ENCODE measurements at places on chromosomes 4 and X.
A peak's percentile ranks its signal among the peaks of the same experiment; 100 is the strongest.

DNA sequence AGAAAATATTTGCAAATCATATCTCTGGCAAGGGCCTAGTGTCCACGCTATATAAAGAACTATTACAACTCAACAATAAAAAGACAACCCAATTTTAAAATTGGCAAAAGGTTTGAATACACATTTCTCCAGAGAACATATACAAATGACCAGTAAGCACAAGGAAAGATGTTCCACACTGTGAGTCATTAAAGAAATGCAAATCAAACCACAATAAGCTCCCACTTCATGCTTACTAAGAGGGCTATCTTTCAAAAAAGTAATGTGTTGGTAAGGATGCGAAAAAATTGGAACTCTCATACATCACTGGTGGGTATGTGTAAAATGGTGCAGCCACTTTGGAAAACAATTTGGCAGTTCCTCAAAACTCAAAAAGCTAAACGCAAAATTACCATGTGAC lies 884.0 kb upstream of the INTU start:
- DNase-seq = no peak

DNA sequence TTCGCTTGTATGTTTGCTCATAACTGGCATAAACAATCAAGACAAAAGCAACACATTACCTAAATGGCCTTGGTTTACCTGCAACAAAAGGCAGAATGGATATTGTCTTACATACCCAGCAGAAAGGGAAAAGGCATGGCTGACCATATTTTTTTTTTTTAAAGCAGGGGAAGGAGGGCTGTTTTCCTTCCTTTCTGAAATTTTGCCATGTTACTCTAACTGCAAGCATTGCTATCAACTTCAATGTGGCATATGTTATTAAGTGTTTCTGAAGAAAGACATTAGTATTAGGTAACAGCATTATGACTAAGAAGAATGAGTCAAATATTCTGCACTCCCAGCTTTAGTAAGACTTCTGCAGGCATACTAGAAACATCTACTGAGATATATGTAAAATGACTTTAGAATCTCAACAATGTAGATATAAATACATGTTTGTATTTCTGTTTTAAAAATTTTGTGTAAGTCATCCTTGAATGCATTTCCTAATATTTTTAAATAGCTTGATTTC lies 512.6 kb upstream of the FAM241A start:
- peak; percentile 93 for DNase-seq

DNA sequence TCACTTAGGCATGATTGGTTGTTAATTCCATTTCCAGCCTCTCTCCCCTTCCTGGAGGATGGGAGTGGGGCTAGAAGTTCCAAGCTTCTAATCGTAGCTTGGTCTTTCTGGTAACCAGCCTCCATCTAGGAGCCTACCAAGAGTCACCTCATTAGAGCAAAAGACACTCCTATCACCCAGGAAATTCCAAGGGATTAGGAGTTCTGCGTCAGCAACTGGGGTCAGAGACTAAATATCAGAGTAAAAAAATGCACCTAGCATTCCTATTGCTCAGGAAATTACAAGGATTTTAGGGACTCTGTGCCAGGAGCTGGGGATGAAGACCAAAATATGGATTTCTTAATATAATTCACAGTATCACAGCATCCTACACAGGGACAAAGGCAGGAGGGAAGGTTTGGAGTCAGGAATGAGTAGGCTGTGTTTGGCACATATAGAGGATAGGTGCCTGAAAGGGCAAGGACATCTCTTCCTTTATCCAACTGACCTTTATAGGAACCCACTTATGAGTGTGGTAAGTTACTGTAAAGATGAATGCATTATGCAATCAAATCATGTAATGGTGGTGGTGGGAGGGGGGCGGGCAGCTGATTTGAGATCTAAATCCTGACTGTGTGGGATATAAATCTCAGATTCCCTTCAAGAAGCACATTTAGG lies 30.5 kb upstream of the LIMCH1 start:
- DNase-seq = no peak

GRCh38 chr4:98150092-98150761 lies 7.0 kb upstream of the STPG2 start:
- DNase-seq = peak; percentile 39

- DNase-seq = no peak
These were observed 77.6 kb downstream of the COX18 start for GRCh38 chr4:72991873-72992272.

DNA sequence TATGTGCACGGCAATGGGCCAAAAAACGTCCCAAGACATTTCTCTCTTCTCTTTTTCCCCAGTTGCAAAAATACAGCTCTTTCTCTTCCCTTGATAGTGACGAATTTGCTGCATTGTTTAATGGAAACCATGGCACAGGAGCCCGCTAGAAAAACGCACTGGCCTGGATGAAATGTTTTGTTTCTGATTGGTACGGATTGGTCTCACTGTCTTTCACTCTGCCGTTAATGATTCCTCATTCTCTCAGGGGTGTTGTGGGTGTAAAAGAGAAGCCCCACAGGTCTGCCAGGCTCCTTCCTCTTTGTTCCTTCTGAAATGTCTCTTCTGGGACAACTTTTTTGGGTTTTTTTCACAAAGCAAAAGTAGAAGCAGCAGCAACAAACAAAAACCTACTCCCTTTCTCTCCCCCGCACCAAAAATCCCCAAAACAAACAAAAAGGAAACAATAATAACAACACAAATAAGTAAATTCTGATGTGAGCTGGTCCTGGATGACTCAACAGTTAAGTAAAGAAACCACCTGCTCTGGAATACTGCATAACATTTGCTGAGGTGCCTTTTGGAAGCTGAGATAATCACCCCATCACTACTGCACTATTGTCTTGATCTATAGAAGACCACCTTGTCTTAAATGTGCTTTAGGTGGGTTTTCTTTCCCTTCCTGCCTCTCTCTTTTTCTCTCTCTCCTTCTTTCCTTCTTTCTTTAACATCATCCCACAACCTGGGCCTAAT lies 89.8 kb downstream of the PLAC1 start:
- no peak for DNase-seq

DNA sequence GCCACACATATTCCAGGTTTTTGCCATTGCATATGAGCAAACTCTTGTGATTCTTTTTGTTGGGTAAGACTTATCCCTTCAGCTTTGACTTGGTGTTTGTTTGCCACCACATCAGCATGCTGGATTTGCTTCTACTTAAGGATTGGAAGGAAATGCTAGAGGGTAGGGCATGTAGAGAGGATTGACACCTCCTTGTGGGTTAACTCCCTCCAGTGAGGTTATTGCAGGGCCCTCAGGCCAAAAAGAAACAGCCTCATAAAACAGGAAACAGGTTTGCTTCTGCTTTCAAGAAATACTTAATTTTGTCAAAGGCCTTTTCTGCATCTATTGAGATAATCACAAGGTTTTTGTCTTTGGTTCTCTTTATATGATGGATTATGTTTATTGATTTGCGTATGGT lies 15.2 kb upstream of the INPP4B start:
- DNase-seq = no peak

- peak; percentile 73 for DNase-seq
These were observed at the start of gene IGSF1 for GRCh38 chrX:131288738-131289511. Gene IGSF1 (minus strand): TSS chrX:131289306. CDS start chrX:131286674, 2,632 bp downstream.

GRCh38 chrX:30951003-30951402 lies 61.9 kb upstream of the TAB3 start:
- DNase-seq = no peak

- no peak for DNase-seq
These were observed 24.3 kb downstream of the SH3BP2 start for GRCh38 chr4:2817137-2817536.

DNA sequence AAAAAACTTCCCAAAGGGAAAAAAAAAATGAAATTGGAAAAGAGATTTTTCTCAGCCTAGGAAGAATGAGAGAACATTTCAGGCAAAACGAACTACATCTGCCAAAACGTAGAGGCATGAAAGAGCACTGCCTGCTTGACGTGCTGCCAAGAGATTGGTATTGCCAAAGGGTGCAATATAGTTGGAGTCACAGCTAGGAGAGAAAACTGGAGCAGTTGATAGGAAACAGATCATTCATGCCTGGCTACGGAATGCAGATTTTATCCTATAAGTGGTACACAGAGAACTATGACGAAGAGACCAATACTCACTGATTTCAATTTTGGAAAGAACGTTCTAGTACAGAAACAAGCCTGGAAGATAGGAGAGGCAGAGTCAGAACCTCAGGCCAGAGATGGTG lies 68.4 kb upstream of the IQCM start:
- peak; percentile 12 for DNase-seq

DNA sequence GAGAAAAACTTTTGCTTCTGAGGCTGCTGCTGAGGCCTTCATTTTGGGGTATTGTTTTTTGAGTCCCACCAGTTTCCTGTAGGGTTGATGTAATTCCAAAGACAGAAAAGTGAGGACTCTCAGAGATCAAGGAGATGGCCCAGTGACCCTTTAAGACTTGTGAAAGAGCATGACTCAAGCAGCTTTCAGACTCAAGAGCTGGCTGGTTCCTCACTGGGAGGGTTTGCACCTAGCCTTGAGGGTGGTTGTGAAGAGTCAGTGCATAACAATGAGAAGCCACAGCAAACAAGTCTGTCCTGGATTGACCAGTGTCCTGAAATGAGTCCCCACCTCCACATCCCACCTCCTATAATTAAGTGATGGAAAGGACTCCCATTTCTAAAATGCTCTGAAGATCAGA lies 89.2 kb downstream of the NHS start:
- no peak for DNase-seq

DNA sequence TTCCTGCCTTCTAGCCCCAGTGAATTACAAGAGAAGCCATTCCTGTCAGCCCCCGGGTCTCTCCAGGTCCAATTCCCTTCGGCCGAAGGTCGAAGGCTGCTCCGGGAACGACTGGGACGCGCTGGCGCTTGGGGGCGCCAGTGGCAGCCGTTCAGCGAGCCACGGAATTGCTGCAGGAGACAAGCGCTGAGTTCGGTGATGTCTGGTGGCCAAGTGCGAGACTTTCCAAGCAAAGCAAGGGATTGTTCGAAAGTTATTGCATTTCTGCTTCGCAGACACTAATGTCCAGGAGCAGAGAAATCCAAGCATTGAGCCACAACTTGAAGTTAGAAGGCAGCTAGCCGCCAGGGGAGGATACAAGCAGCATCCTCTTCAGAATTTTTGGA lies 1.1 kb upstream of the DKK2 start:
- peak; percentile 85 for DNase-seq

- no peak for DNase-seq
These were observed 9.3 kb upstream of the ADH1C start for GRCh38 chr4:99361899-99362275.

DNA sequence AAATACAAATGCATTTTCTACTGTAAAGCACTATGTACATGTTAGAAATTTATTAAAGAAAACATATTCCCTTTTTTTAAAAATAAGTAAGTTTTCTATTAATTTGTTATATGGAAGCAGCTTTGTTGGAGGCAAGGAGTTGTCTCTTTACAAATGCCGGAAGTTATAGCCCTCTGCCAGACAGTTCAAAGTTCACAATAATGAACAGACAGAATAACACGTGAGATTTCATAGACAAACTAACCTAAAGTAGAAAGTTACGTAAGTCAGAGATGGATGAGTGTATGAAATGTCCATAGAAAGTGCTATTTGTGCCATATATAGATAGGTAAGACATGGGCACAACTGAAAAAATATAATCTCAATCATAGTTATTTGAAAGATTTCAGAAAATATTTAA lies 43.9 kb upstream of the NEIL3 start:
- no peak for DNase-seq

GRCh38 chrX:152641996-152642395 lies 4.3 kb downstream of the GABRQ start:
- DNase-seq = no peak

- no peak for DNase-seq
These were observed 36.1 kb downstream of the SPARCL1 start for GRCh38 chr4:87493115-87493514.

DNA sequence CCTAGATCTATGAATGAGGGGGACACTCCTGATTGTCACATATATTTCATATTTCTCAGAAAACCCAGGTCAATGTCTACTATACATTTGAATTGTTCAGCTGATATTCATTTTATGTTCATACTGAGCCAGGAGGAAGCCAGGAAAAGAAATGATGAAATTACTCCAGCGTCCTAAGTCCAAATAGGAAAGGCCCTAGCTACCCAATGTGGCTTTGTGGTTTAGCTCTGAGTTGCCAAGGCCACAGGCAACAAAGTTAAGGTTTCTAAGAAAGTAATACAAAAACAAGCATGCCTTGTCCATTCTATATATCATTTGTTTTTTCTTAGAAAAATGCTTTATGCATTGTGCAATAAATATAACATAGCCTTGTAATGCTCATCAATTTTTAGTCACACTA lies 4.5 kb upstream of the CSN2 start:
- DNase-seq = no peak

DNA sequence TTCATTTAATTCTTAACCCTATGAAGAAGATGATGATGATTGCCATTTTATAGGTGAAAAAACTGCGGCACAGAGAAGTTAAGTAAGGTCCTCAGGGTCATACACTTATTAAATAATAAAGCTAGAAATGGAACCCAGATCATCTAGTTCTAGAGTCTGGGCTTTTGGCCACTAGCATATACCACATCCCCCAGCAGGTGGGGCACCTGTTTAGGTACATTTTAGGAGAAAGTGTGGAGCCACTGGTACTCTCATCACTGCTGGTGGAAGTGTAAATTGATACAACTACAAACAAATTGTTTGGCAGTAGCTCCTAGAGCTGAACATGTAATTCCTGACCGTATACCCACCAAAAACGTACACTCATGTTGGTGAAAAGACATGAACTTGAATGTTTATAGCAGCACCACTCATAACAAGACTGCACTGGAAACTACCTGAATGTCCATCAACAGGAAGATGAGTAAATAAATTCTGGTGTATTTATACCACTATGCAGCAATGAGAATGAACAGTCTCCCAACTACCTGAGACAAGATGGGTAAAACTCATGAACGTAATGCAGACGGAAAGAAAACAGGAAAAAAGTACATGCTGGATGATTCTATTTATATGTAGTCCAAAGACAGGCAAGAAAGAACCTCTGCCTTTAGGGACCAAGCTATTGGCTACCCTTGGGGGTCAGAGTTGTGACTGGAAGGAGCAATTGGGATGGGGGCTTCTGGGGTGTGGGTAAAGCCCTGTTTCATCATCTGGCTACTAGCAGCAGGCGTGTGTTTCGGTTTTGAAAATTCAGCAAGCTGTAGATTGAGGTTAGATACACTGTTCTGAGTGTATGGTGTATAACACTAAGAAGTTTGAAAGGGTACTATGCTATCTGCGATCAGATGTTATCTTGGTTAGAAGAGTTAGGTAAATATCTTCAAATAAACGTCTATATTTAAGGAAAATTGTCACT lies 72.3 kb upstream of the ADGRG2 start:
- DNase-seq = no peak

- no peak for DNase-seq
These were observed 526.3 kb downstream of the SPRY1 start for GRCh38 chr4:123922847-123923246.

- DNase-seq = no peak
These were observed 30.0 kb downstream of the MND1 start for GRCh38 chr4:153374442-153374841.

DNA sequence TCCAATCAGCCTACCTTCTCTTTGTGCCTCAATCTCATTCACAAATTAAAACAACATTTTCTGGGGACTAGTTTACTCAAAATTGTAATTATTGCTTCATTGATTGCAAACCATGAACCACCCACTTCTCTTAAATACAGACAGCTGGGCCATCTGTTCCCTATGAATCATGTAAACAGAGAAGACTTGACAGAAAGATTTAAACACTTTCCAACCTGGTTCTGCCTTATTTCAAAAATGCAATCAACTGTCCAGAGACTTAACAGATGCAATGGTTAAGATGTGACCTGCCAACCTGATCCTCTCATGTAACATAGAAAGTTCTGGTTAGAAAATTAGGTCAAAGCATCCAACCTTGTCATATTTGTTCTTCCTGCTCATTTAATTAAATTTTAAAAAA lies 20.8 kb upstream of the SERTM2 start:
- peak; percentile 11 for DNase-seq

GRCh38 chr4:138686106-138686835 lies 329.3 kb upstream of the NOCT start:
- DNase-seq = no peak

Data from umbilical cord (tissue), 2 donors.